Testis (tissue), 5 donors: ENCODE measurements at places on chromosomes 1 and 21. TPM values are rescaled to one million over a fixed set of nuclear protein-coding genes. Genes with fewer than 3 reads are reported as not detected.
A peak's percentile ranks its signal among the peaks of the same experiment; 100 is the strongest.

DNA sequence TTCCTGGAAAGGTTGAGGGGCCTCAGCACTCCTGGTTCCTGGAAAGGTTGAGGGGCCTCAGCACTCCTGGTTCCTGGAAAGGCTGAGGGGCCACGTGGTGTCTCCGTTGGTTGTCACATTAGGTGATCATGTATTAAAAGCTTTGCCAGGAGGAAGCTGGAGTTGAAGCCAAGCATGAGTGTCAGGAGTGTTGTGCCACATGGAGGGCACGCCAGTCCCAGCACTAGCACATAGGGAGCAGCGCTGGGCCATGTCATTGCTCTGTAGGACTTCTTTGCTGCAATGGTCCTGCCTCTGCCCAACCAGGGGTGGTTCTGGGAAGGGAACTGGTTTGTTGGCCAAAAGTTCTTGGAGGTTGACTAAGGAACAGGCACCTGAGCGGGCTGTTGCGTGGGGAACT lies 13.3 kb downstream of the ATP5PO start:
- H3K27ac ChIP-seq: no peak overlapping the region
- H3K36me3 ChIP-seq: no peaks in the 10 kb centered on the region
- no peaks in the 10 kb centered on the region for H3K27me3 ChIP-seq
- no peak for DNase-seq
- H3K4me1 ChIP-seq: peaks cover 8% of the 10 kb centered on the region

Gene INSRR
- polyA plus RNA-seq: 1.5 TPM

Gene KCND3
- 5.5 TPM for polyA plus RNA-seq

- no peak overlapping the region for H3K4me3 ChIP-seq
- no peak overlapping the region for H3K27ac ChIP-seq
- no peak for DNase-seq
- H3K27me3 ChIP-seq: no peaks in the 10 kb centered on the region
These were observed 25.6 kb upstream of the IER5 start for GRCh38 chr1:181062836-181063428.

Gene HMGCS2
- 93.7 TPM for polyA plus RNA-seq

GRCh38 chr1:82646888-82647287 lies 846.2 kb downstream of the ADGRL2 start:
- no peak for DNase-seq
- H3K27me3 ChIP-seq: no peaks in the 10 kb centered on the region
- no peak overlapping the region for H3K27ac ChIP-seq
- no peaks in the 10 kb centered on the region for H3K36me3 ChIP-seq
- no peak overlapping the region for H3K4me3 ChIP-seq
- H3K4me1 ChIP-seq: no peaks in the 10 kb centered on the region

Gene NBPF20
- polyA plus RNA-seq: 2.7 TPM

Gene MRPS21
- 72.2 TPM for polyA plus RNA-seq

Gene CR1
- 1.4 TPM for polyA plus RNA-seq

GRCh38 chr1:207995576-207995975 lies 84.7 kb upstream of the CD34 start:
- H3K4me3 ChIP-seq: no peak overlapping the region
- H3K4me1 ChIP-seq: no peaks in the 10 kb centered on the region
- no peaks in the 10 kb centered on the region for H3K36me3 ChIP-seq
- no peak overlapping the region for H3K27ac ChIP-seq
- no peak for DNase-seq
- no peaks in the 10 kb centered on the region for H3K27me3 ChIP-seq

Gene TMEM125
- polyA plus RNA-seq: 2.2 TPM

- peaks cover 39% of the 10 kb centered on the region for H3K4me1 ChIP-seq
- no peak overlapping the region for H3K4me3 ChIP-seq
- H3K27ac ChIP-seq: no peak overlapping the region
- no peaks in the 10 kb centered on the region for H3K36me3 ChIP-seq
These were observed 83.9 kb downstream of the BCAR3 start for GRCh38 chr1:93597709-93598108.

Gene BMP8B
- 4.4 TPM for polyA plus RNA-seq

Gene CR1L
- not detected for polyA plus RNA-seq

DNA sequence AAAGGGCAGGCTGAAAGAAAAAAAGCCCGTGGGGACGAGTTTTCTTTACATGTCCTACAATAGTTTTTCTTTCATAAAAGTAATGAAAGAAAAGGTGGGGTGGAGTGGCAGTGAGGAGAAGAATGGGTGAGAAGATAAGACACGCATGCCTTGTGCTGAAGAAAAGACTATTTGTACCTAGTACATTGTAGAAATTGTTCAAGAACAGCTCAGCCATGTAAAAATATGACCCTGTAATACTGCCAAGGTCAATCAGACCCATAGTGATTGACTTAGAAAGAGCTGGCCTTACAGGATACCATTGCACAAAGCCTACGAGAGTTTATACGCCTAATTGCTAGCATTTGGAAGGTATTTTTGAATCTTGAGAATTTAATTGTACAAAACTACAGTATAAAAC lies 126.0 kb upstream of the NRIP1 start:
- DNase-seq: no peak
- H3K27ac ChIP-seq: no peak overlapping the region
- H3K36me3 ChIP-seq: no peaks in the 10 kb centered on the region

GRCh38 chr1:15799004-15799867 lies 8.2 kb downstream of the UQCRHL start:
- DNase-seq: peak; percentile 53
- peak overlapping the region; percentile 24 for H3K27ac ChIP-seq
- no peaks in the 10 kb centered on the region for H3K27me3 ChIP-seq
- no peaks in the 10 kb centered on the region for H3K36me3 ChIP-seq

Gene RNF186
- polyA plus RNA-seq: not detected

GRCh38 chr1:75165264-75165663 lies 31.1 kb downstream of the LHX8 start:
- H3K4me1 ChIP-seq: no peaks in the 10 kb centered on the region
- H3K27me3 ChIP-seq: no peaks in the 10 kb centered on the region
- DNase-seq: no peak
- H3K27ac ChIP-seq: no peak overlapping the region
- H3K36me3 ChIP-seq: no peaks in the 10 kb centered on the region
- no peak overlapping the region for H3K4me3 ChIP-seq

DNA sequence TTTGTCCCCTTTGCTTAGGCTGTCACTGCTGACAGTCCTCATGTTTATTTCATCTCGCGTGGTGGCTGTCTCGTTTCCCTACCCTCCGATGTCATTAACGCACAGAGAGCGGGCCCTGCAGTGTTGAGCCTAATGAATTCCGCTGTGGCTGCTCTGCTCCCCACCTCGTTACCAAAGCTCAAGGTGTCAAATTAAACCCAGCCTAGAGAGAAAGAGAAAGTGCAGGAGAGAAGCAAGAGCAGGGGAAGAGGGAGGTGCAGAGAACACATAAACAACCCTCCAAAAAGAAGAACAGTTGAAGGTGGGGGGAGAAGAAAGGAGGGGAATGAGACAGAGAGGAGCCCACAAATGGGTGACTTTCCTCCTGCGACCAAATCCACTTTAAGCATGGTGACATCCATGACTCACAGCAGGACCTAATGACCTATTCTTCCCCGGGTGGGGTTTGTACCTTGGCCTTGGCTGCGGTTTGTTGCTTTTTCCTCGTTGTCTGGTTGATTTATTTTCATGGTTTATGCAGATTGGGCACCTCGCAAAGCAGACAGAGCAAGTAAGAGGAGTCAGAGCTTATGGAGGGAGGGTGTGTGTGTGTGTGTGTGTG lies 92.5 kb downstream of the PBX1 start:
- peaks cover 11% of the 10 kb centered on the region for H3K4me1 ChIP-seq
- H3K36me3 ChIP-seq: no peaks in the 10 kb centered on the region
- DNase-seq: no peak
- H3K27ac ChIP-seq: no peak overlapping the region
- H3K27me3 ChIP-seq: no peaks in the 10 kb centered on the region
- H3K4me3 ChIP-seq: no peak overlapping the region

DNA sequence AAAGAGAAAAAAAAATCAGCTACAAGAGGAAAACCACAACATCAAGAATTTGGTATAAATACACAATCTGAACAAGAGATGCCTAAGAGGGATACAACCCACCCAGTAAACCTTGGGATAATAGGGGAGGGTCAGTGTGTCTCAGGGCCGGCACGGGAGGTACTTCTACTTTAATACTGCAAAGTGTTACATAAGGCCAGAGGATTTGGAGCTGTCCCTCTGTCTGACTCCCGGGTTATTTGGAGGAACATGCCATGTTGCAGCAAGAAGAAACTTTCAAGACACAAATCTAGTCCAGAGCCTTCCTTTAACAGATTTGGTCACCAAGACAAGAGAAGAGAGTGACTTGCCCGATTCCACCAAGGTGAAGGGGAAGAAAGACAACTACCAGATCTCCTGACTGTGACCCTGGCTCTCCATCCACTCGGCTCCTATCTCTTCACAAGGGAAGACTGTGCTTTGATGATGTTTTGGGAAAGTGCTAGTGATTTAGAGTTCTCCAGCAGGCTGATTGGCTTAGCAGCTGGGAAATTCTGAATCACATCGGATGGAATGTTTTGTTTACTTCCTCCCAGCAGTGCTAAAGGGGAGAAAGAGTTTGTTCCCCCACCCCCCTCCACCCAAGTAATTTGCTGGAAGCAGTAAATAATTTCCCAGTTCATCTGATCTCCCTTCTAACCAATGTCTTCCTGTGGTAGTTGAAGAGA lies 29.3 kb downstream of the SGIP1 start:
- no peak overlapping the region for H3K4me3 ChIP-seq
- no peak overlapping the region for H3K27ac ChIP-seq
- H3K36me3 ChIP-seq: no peaks in the 10 kb centered on the region
- no peaks in the 10 kb centered on the region for H3K27me3 ChIP-seq
- H3K4me1 ChIP-seq: no peaks in the 10 kb centered on the region
- DNase-seq: no peak

Gene LHX8
- 1.7 TPM for polyA plus RNA-seq

Gene S100A3
- 0.67 TPM for polyA plus RNA-seq

Gene RAB42
- 4.6 TPM for polyA plus RNA-seq

GRCh38 chr1:77889671-77890070 lies 1.2 kb downstream of the NEXN start:
- no peak for DNase-seq
- H3K27ac ChIP-seq: no peak overlapping the region
- no peaks in the 10 kb centered on the region for H3K36me3 ChIP-seq
- H3K4me3 ChIP-seq: peak overlapping the region; percentile 69
- H3K27me3 ChIP-seq: no peaks in the 10 kb centered on the region

Gene MRPS14
- polyA plus RNA-seq: 42.8 TPM

GRCh38 chr1:178168536-178168935 lies 74.6 kb downstream of the RASAL2 start:
- H3K4me3 ChIP-seq: no peak overlapping the region
- no peaks in the 10 kb centered on the region for H3K27me3 ChIP-seq
- no peak for DNase-seq

Gene ABCA4
- polyA plus RNA-seq: 1.8 TPM

DNA sequence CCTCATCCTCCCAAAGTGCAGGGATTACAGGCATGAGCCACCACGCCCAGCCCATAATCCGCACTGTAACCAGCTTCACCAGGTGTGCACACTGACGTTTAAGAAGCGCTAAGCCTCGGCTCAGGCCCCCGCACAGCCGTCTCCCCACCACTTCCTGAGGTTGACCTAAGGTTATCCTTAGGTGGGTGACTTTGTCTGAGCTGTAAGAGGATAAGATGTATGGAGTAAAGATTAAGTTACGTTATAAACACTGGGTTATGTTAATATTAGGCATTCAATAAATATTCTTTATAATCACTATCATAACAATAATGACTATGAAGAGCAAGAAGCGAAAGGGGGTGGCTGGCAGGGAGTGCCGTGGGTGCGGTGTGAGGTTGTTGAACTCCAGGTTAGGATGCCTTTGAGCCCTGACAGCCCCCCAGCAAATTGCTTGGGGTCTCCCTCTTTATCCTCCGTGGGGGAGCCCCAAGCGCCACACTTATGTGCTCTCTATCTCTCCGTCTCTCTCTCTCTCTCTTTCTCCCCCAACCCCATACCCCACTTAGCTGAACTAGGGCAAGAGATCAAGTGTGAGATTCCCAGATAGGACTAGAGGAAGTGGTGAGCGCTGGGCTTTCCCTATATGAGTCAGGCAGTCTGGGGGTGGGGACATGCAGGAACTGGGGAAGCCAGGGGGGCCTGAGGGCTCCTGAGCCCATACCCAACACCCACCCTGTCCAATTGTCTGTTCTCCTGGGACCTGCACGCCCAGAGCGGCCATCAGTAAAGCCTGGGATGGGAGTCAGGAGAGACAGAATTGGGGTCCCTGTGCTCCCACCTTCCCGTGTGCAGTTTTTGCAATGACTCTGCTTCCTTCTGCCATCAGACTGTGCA lies 7.6 kb downstream of the EFHD2 start:
- no peaks in the 10 kb centered on the region for H3K27me3 ChIP-seq
- peak overlapping the region; percentile 19 for H3K27ac ChIP-seq
- DNase-seq: no peak
- no peaks in the 10 kb centered on the region for H3K36me3 ChIP-seq
- H3K4me3 ChIP-seq: no peak overlapping the region
- H3K4me1 ChIP-seq: peaks cover 64% of the 10 kb centered on the region

Gene CD52
- polyA plus RNA-seq: 23.8 TPM

Gene PUM1
- 41.3 TPM for polyA plus RNA-seq

DNA sequence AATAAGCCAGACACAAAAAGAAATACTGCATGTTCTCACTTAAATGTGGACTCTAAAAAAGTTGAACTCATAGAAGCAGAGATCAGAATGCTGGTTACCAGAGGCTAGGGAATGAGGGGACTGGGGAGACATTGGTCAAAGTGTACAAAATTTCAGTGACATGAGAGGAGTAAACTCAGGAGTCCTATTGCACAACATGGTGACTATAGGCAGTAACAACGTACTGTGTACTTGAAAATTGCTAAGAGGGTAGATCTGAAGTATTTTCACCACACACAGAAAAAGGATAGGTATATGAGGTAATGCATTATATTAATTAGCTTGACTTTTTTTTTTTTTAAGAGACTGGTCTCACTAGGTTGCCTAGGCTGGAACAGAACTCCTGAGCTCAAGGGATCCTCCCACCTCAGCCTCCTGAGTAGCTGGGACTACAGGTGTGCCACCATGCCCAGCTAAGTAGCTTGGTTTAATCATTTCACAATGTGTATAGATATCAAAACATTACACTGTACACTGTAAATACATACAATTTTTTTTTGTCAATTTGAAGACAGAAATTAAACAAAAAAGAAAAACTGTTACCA lies 7.4 kb downstream of the ZNF496 start:
- H3K4me3 ChIP-seq: no peak overlapping the region
- H3K27me3 ChIP-seq: no peaks in the 10 kb centered on the region
- no peak for DNase-seq
- H3K27ac ChIP-seq: no peak overlapping the region
- H3K4me1 ChIP-seq: no peaks in the 10 kb centered on the region

- no peak for DNase-seq
- H3K27ac ChIP-seq: no peak overlapping the region
- no peaks in the 10 kb centered on the region for H3K36me3 ChIP-seq
These were observed 18.7 kb upstream of the KNCN start for GRCh38 chr1:46569884-46570725.

Gene LINGO4
- 1.4 TPM for polyA plus RNA-seq

- no peaks in the 10 kb centered on the region for H3K27me3 ChIP-seq
- no peak for DNase-seq
- H3K4me1 ChIP-seq: no peaks in the 10 kb centered on the region
- no peak overlapping the region for H3K27ac ChIP-seq
These were observed 157.9 kb upstream of the CHRM3 start for GRCh38 chr1:239228451-239228850.

Gene HP1BP3
- 165 TPM for polyA plus RNA-seq

Gene PTGER3
- polyA plus RNA-seq: 3.6 TPM
